Lower lobe of right lung (tissue), 2 donors: ENCODE measurements at places on chromosomes 3 and 15. TPM values are rescaled to one million over a fixed set of nuclear protein-coding genes. Genes with fewer than 3 reads are reported as not detected.

Gene POLQ
- total RNA-seq: 0.56 TPM

Gene GDPGP1
- total RNA-seq: 13.1 TPM

Gene ISL2
- total RNA-seq: 0.38 TPM

Gene LHFPL4
- total RNA-seq: not detected

Gene GAP43
- not detected for total RNA-seq

Gene HDC
- 4.8 TPM for total RNA-seq

Gene MYO5A
- total RNA-seq: 36.1 TPM

Gene RASGRP1
- total RNA-seq: 2.3 TPM

Gene TMEM207
- not detected for total RNA-seq

Gene LSG1
- total RNA-seq: 40.9 TPM

Gene GPR87
- total RNA-seq: 0.24 TPM

Gene SENP5
- total RNA-seq: 29.7 TPM

Gene UBA7
- total RNA-seq: 128 TPM

Gene DOCK3
- 1.5 TPM for total RNA-seq

Gene EFHB
- total RNA-seq: 5.6 TPM

Gene PLIN1
- 1.3 TPM for total RNA-seq

Gene WDR93
- total RNA-seq: 1.2 TPM

Gene ERICH6
- not detected for total RNA-seq

Gene ARPP21
- total RNA-seq: not detected

Gene GABRA5
- not detected for total RNA-seq

Gene CHDH
- total RNA-seq: 17.3 TPM

Gene SELENOK
- total RNA-seq: 38.7 TPM

Gene ZDHHC23
- total RNA-seq: 9.7 TPM

Gene COLQ
- total RNA-seq: 2.0 TPM

Gene GREM1
- total RNA-seq: 3.1 TPM

Gene FETUB
- not detected for total RNA-seq

Gene PLA2G4F
- 99.0 TPM for total RNA-seq

Gene LYZL4
- not detected for total RNA-seq

Gene CCDC39
- total RNA-seq: 2.2 TPM
